ENCODE measurements at places on chromosomes 16 and 17. TPM values are rescaled to one million over a fixed set of nuclear protein-coding genes. Genes with fewer than 3 reads are reported as not detected.

- H3K36me3 ChIP-seq: peaks cover 3% of the 10 kb centered on the region
- H3K27me3 ChIP-seq: no peaks in the 10 kb centered on the region
- H3K27ac ChIP-seq: no peak overlapping the region
- H3K4me3 ChIP-seq: no peak overlapping the region
- no peaks in the 10 kb centered on the region for H3K4me1 ChIP-seq
- DNase-seq: no peak
These were observed 16.5 kb upstream of the LIMD2 start for GRCh38 chr17:63716426-63716825.

DNA sequence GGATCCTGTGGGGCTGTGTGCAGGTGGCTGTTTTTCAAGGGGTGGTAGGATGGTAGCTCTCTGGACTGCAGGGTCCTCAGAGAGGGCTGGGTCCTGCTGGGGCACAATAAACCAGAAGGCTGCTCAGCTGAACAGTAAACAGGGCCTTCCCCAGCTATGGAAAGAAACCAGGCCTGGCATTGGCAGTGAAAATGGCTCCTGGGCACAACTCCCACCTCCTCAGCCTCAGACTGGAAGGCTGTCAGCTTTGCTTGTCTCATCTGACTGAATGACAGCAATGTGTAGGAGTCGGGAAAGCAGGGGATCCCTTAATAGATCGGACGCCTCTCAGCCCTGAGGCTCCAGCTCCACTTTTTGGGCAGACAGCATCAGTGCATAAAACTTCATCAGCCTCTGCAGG is 59.8 kb upstream of the NLRP1 start:
- no peak overlapping the region for H3K27ac ChIP-seq
- H3K27me3 ChIP-seq: no peaks in the 10 kb centered on the region
- H3K4me1 ChIP-seq: no peaks in the 10 kb centered on the region
- DNase-seq: no peak
- H3K4me3 ChIP-seq: no peak overlapping the region
- H3K36me3 ChIP-seq: no peaks in the 10 kb centered on the region

GRCh38 chr16:67934306-67935100 is 2.1 kb downstream of the PSMB10 start:
- H3K36me3 ChIP-seq: no peaks in the 10 kb centered on the region
- H3K4me1 ChIP-seq: no peaks in the 10 kb centered on the region

DNA sequence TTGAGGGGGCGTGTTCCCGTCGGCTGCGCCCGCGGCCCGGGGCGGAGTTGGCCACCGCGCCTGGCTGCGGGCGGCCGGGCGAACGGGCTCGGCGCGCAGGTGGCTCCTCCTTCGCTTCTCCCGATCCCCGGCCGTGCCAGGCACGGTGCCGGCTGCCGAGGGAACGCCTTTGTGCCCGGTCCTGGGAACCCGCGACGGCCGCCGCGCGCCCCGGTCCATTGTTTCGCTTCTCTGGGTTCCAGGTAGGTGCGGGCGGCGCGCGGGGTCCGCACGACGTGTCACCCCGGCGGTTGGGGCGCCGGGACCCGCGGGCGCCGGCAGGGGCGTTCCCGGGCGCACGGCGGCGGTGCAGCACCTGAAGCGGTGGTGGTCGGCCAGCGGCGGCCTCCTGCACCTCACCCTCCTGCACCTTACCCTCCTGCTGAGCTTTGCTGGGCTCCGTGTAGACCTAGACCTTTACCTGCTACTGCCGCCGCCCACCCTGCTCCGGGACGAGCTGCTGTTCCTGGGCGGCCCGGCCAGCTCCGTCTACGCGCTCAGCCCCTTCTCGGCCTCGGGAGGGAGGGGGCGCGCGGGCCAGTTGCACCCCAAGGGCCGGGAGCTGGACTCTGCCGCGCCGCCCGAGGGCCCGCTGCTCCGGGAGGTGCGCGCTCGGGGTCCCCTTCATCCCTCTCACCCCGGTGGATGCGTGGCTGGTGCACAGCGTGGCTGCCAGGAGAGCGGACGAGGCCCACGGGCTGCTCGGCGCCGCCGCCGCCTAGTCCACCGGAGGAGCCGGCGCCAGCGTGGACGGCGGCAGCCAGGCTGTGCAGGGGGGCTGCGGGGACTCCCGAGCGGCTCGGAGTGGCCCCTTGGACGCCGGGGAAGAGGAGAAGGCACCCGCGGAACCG is 99.9 kb downstream of the EFCAB13 start:
- H3K27ac ChIP-seq: no peak overlapping the region
- no peaks in the 10 kb centered on the region for H3K27me3 ChIP-seq
- peak; percentile 74 for DNase-seq
- H3K36me3 ChIP-seq: no peaks in the 10 kb centered on the region

GRCh38 chr17:34663714-34664113 is 84.3 kb downstream of the TMEM132E start:
- no peak overlapping the region for H3K27ac ChIP-seq
- DNase-seq: no peak
- no peak overlapping the region for H3K4me3 ChIP-seq
- H3K36me3 ChIP-seq: no peaks in the 10 kb centered on the region
- no peaks in the 10 kb centered on the region for H3K27me3 ChIP-seq

DNA sequence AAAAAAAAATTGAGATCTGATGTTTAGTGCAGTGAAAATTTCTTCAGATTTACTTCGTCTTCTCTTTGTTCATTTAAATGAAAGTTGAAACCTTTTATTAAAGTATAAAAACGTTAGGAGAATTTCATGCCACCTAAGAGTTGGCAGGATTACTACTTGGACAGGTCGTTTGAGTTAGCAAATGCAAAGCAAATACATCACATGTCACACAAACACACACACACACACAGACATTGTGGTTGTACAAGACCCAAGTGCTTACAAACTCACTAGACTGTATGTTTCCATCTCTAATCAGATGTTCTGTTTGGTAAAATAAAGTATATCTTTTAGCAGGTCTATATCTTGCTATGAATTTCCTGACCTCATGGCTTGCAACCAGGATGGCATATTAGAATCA is 185.6 kb upstream of the COX10 start:
- no peak for DNase-seq
- H3K4me3 ChIP-seq: no peak overlapping the region
- no peaks in the 10 kb centered on the region for H3K36me3 ChIP-seq
- no peaks in the 10 kb centered on the region for H3K27me3 ChIP-seq

DNA sequence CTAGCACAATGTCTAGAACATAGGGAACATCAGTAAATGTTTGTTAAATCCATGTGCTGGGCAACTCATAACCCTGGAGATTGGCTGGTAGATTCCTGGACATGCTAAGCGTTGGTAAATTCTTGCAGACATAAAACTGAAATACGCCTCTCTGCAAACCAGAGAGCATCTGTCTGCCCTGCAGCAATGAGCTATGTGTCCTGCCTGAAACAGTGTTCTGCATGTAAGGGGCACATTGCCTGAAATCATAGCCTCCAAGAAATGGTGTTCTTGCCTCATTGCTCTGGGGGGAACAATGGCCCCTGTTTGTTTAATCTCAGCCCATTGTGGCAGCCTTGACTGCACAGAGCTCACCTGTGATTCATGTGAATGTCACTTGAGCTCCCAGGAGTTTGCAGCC is 113.5 kb upstream of the CCL2 start:
- no peak overlapping the region for H3K4me3 ChIP-seq
- H3K36me3 ChIP-seq: no peaks in the 10 kb centered on the region
- H3K27ac ChIP-seq: no peak overlapping the region
- no peak for DNase-seq
- H3K27me3 ChIP-seq: no peaks in the 10 kb centered on the region
- H3K4me1 ChIP-seq: no peaks in the 10 kb centered on the region

DNA sequence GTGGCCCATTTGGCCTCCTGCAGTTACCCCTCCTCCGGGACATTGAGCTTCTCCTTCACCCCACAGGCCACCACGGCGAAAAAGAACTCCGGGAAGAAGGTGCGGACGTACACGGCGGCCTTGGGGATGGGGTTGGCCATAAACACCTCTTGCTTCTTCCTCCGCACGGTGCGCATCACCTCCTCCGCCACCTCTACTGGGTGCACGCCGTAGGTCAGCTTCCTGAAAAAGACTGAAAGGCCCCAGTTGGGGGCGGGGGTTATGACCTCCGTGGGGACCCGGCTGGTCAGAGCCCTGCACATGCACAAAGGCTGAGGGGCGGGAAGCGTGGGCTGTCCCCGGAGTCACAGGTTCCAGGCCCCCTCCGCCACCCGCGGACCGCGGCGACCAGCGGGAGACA is 19.9 kb downstream of the DHRS7C start:
- no peaks in the 10 kb centered on the region for H3K36me3 ChIP-seq
- no peak overlapping the region for H3K27ac ChIP-seq
- H3K4me3 ChIP-seq: no peak overlapping the region
- no peaks in the 10 kb centered on the region for H3K27me3 ChIP-seq
- DNase-seq: peak; percentile 59

DNA sequence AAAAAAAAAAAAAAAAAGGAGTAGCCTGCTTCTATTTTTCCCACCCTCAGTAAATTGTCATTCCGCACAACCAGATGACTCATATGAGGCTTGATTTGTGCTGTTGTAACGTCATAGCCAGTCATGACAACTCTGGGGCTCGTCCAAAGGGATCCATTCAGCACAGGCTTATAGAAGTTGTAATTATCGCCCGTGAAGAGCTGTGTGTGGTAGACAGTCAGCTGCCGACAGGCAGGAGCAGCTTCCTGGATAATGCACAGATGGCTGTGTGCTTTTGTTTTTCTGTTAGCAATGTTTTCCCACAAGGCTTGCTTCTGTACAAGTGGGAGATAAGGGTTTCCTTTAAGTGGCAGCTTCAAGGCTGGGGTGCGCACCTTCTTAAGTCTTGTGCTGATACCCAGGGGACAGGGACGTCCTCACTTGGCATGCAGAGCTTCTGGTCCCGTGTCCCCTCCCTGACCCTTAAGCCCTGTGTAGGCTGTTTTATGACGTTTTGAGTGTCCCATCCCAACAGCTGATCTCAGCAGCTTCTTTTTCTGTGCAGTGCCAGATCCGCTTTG is 26.0 kb downstream of the SNX29 start:
- no peaks in the 10 kb centered on the region for H3K4me1 ChIP-seq
- DNase-seq: no peak
- H3K4me3 ChIP-seq: no peak overlapping the region
- peaks cover 2% of the 10 kb centered on the region for H3K36me3 ChIP-seq

DNA sequence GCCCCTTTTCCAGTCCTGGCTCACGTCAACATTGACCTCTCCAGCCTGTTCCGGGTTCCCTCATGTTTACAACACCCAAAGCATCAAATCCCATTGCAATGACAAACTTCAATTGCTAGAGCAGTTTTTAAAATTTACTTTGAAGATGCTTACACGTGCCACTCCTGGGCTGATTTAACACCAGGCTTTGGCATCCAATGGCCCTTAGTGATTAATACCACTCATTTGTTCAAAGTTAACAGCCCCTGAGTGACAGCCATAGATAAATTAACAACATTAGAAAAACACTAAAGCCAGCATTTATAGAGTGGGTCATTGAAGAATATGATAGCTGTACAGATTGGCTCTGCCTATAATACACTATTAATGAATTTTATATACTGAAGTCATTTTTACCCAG is 135.1 kb downstream of the PMP22 start:
- H3K4me3 ChIP-seq: no peak overlapping the region
- H3K36me3 ChIP-seq: no peaks in the 10 kb centered on the region
- H3K27ac ChIP-seq: no peak overlapping the region

DNA sequence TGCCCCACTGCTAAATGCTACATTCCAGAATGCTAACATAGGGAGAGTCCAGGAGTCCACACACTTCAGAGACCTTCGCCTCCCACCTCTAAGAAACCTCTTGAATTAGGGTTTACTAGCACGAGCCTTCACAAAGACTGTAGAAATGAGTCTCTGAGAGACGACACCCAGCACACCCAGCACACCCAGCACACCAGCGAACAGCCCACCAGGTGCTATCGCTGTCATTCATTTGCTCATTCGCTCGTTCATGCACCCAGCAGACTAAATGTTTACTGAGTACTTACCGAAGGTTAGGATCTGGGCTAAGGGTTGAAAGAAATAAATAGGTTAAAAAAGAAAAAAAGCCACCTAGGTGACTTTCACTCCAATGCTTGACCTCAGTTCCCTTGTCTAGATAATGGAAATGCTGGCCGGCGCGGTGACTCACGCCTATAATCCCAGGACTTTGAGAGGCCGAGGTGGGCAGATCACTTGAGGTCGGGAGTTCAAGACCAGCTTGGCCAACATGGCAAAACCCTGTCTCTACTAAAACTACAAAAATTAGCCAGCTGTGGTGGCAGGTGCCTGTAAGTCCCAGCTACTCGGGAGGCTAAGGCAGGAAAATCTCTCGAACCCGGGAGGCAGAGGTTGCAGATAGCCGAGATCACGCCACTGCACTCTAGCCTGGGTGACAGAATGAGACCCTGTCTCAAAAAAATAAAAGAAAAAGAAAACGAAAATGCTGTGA is 100.8 kb downstream of the ADCY9 start:
- no peaks in the 10 kb centered on the region for H3K36me3 ChIP-seq
- no peak overlapping the region for H3K27ac ChIP-seq
- H3K4me3 ChIP-seq: no peak overlapping the region
- no peaks in the 10 kb centered on the region for H3K27me3 ChIP-seq

GRCh38 chr17:32490101-32490482 is 3.3 kb downstream of the CDK5R1 start:
- no peak overlapping the region for H3K4me3 ChIP-seq
- H3K36me3 ChIP-seq: no peaks in the 10 kb centered on the region

- no peak overlapping the region for H3K27ac ChIP-seq
- DNase-seq: no peak
These were observed 377.7 kb upstream of the ERCC4 start for GRCh38 chr16:13542284-13542683.

- H3K36me3 ChIP-seq: no peaks in the 10 kb centered on the region
- no peaks in the 10 kb centered on the region for H3K27me3 ChIP-seq
- no peak overlapping the region for H3K27ac ChIP-seq
- no peak for DNase-seq
- H3K4me1 ChIP-seq: no peaks in the 10 kb centered on the region
These were observed 3.5 kb downstream of the SMTNL2 start for GRCh38 chr17:4587803-4588202.

GRCh38 chr16:2190659-2191445 is 5.6 kb downstream of the CASKIN1 start:
- no peaks in the 10 kb centered on the region for H3K4me1 ChIP-seq
- no peaks in the 10 kb centered on the region for H3K27me3 ChIP-seq
- H3K4me3 ChIP-seq: no peak overlapping the region
- DNase-seq: no peak
- no peak overlapping the region for H3K27ac ChIP-seq
- H3K36me3 ChIP-seq: no peaks in the 10 kb centered on the region

- no peak for DNase-seq
- no peak overlapping the region for H3K27ac ChIP-seq
- no peaks in the 10 kb centered on the region for H3K4me1 ChIP-seq
- no peak overlapping the region for H3K4me3 ChIP-seq
- no peaks in the 10 kb centered on the region for H3K27me3 ChIP-seq
These were observed 3.3 kb downstream of the ASPHD1 start for GRCh38 chr16:29903590-29903989.

GRCh38 chr17:4420692-4421131 is 13.0 kb upstream of the SPNS3 start:
- DNase-seq: peak; percentile 64
- no peak overlapping the region for H3K27ac ChIP-seq

- no peaks in the 10 kb centered on the region for H3K36me3 ChIP-seq
- H3K27ac ChIP-seq: no peak within 1 kb of the TSS
- peak; percentile 73 for DNase-seq
- H3K4me3 ChIP-seq: peak within 1 kb of the TSS; percentile 20
- H3K27me3 ChIP-seq: no peaks in the 10 kb centered on the region
These were observed at the start of gene MMP15 for GRCh38 chr16:58025351-58026138. Gene MMP15, plus strand, starts transcription at chr16:58025754. Its CDS starts 597 bp downstream, at chr16:58026351.

The C17orf100 gene
- 1.2 TPM for total RNA-seq

The CASKIN1 gene
- total RNA-seq: 0.15 TPM

The EVI2B gene
- total RNA-seq: 16.9 TPM

The GALK1 gene
- total RNA-seq: 16.8 TPM

The GAS7 gene
- 56.8 TPM for total RNA-seq

The GNG13 gene
- total RNA-seq: not detected

All from aorta (tissue), 5 donors.